ENCODE measurements at places on chromosomes 5 and 9.

- DNase-seq, result no peak
These were observed 103.2 kb downstream of the RGS3 start for GRCh38 chr9:113566712-113567071.

DNA sequence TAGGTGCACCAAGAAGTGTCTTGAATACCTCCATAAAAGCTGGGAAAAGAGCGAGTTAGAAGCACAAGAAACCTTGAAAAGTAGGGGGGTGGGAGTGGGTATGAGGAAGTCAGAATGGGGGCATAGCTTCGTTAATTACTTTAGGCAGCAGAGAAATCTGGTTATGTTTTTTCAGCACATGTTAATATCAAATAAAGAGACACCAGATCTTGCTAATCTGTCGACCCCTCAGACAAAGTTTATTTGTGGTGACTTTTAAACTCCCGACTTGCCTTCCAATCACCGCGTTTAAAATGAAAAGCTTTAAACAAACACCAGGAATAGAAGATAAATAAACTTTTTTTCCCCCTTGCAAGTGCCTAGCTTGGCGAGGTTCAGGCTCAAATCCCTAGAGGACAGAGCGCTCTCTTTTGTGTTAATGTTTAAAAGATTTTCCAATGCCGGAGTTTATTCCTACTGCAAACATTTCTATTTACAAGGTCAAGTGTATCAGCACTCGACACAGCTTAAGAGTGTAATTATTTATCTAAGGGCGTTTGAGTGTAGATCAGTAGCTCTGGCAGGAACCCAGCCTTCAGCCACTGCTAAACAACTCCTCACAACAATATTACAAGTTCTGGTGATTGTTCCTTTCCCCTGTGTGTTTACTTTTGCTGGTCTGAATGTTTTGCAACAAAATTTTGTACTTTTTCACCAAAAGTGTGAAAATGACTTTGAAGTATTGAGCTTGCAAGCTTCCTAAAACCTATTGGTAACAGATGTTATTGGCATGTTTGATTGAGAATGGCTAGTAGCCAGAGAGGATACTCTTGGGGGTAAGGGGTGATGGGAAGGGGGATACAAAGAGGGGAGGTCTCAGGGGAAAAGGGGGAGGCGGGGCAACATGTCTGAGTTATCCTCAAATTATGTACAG lies 3.8 kb downstream of the GAS1 start:
- no peak for DNase-seq

GRCh38 chr5:42799668-42800114 lies 12.0 kb downstream of the SELENOP start:
- DNase-seq, result no peak

GRCh38 chr9:89461265-89461664 lies 36.6 kb downstream of the SEMA4D start:
- DNase-seq, result no peak

- no peak for DNase-seq
These were observed at the start of gene CCDC180 for GRCh38 chr9:97307500-97308163. CCDC180 (plus strand) TSS chr9:97307659; CDS start chr9:97308064, 405 bp downstream.

DNA sequence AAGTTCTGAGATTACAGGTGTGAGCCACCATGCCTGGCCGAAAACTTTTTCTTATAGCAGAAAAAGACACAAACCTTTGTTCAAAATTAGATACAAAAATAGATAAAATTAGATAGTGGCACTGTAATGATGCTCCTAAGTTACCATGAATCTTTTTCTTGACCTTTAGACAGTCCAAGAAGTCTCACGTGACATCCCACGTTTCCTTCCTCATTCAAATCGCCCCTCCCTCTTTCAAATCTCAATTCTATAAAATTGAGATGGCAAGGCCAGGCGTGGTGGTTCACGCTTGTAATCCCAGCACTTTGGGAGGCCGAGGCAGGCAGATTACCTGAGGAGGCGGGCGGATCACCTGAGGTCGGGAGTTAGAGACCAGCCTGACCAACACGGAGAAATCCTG lies 7.7 kb upstream of the ZCCHC10 start:
- no peak for DNase-seq

DNA sequence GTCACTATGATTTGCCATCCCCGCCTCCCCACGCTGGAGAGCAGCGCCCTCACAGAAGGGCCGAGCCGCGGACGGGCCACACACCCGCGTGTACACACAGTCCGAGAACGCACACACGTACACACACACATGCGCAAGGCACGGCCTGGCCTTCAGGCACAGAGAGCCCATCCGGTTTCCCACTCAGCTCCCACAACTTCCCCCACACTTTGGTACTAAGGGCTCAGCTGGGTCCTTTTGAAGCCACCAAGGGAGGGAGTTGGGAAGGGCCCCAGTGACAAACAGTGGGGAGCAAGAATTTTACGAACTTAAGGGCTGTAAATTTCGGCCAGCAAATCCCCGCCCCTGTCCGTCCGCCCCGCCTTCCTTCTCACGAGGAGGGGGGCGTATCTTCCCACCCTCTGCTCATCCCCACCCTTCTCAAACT lies 133.3 kb upstream of the HAND1 start:
- peak; percentile 9 for DNase-seq

DNA sequence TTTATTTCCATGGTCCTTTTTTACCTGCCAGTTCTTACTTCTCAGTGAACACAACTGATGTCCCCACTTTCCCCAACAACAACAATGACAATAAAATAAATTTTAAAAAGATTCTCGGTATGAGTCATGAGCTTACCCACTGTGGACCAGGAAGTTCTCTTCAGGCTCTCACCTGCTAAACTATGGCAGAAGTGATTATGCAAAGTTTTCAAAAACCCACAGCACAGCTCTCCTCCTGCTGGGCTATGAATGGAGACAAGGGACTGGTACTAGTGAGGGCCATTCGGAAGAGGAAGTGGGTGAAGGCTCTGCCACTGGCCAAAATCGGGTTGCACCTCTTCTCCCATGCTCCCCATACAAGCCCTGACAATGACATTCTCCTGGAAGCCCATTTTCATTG lies 429.4 kb downstream of the PIK3R1 start:
- DNase-seq, result no peak

- DNase-seq, result no peak
These were observed 17.6 kb downstream of the TSPAN17 start for GRCh38 chr5:176664886-176665285.

DNA sequence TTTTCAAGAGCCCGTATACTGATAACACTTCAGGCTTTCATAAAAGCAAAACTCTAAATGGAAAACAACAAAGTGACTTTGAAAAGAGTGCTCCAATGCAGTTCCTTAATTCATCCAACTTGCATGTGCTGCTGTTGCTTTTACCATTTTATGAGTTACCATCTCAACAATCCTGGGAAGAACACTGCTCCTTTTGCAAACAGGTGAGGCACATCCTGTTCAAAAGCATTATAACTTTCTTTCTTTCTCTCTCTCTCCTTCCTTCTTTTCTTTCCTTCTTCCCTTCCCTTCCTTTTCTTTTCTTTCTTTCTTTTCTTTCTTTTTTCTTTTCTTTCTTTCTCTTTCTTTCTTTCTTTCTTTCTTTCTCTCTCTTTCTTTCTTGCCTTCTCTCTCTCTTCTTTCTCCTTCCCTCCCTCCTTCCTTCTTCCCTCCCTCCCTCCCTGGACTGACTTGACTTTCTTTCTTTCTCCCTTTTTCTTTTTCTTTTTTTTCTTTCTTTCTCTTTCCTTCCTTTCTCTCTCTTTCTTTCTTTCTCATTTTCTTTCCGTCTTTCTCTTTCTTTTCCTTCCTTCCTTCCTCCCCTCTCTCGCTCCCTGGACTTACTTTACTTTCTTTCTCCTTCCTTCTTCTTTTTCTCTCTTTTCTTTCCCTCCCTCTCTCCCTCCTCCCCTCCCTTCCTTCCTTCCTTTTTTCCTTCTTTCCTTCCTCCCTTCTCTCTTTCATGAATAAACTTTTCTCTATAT lies 11.2 kb upstream of the PARP8 start:
- no peak for DNase-seq

DNA sequence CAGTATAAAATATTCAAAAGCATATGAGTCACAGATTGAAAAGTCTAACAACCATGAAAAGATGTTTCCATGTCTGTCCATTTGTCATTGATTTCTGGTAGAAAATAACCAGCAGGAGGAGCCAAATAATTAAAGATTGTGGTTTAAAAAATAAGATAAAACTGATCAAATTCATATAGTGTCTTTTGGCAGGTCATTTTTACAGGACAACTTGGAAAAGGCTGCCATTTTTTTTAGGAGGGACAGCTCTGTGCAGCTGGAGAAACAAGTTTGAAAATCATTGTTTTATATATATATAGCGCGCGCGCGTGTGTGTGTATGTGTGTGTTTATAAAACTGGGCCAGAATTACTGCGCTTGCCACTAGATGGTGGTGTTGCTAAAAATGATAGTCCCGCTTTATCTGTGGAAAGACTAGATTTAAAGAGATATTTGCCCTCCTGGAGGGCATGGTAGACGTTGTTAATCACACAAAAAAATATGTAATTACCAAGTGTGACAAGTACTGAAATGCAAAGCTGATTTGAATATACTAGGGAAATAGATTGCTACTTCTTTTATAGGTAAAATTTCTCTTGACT lies 1.3 kb upstream of the TRMO start:
- DNase-seq, result peak; percentile 63

- DNase-seq, result no peak
These were observed 60.2 kb downstream of the MLLT3 start for GRCh38 chr9:20562051-20562450.

- peak; percentile 30 for DNase-seq
These were observed 25.7 kb downstream of the ZSWIM6 start for GRCh38 chr5:61357745-61358144.

GRCh38 chr9:132584601-132585560 lies 2.5 kb downstream of the BARHL1 start:
- no peak for DNase-seq

GRCh38 chr9:6199596-6199995 lies 16.0 kb upstream of the IL33 start:
- DNase-seq, result no peak

DNA sequence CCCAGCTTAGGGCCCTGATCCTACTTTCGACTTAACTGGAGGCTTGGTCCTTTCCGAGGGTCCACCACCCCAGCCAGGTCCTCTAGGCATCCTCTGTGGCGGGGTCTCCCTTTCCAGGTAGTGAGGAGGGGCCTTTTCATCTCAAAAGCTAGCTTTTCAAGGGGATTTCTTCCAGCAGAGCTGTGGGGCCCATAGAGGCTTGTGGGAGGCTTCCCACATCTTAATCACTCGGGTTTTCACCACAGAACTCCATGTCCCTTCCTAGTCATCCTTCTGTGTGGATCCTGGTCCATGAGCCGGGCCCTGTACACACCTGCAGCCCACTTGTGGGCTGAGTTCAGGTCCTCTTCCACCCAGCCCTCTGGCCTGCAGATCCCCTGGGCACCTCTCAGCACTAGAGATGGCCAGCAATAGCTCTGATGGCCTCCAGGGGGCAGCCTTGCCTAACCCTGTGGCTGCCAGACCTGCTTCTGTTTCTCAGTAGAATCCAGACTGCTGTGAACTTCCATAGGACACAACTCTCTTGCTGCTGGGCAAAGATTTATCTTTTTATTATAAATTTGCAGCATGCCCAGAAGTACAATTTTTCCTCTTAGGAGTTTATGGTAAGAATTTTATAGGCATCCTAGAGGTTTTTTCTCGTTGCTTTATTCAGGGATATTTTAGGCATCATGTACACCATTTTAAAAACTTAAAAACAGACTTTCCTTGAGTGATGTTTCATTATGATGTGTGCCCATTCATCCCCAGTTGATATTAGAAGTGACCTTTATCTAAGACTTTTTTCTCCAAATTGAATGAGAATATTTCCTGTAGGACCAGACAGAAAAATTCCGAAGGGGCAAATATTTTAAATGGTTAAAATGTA lies 208.9 kb downstream of the TRIO start:
- peak; percentile 71 for DNase-seq

DNA sequence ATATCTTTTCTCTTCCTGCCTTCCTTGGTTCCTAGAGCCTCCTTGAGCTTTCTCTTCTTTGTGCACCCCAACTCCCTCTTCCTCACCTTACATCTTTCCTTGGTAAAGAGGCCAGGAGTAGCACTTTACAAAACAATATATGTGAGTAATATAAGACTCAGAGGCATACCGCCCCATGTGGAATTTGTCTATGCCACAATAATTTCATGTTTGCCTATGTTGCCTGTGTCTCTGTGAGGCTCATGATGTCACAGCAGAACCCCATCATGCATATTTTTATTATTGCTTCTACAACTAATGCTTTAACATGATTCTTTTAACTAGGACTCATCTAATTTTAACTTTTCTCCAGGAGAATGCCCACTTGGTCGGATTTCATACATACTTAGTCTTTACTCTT lies 15.0 kb upstream of the LVRN start:
- no peak for DNase-seq

- no peak for DNase-seq
These were observed 72.0 kb upstream of the PAPPA start for GRCh38 chr9:116081435-116082115.

GRCh38 chr9:37650873-37651768 lies at the start of gene FRMPD1:
FRMPD1 (plus strand) TSS chr9:37650954; CDS start chr9:37692642, 41,688 bp downstream.
- DNase-seq, result peak; percentile 67

- no peak for DNase-seq
These were observed 189.5 kb downstream of the ADAMTS6 start for GRCh38 chr5:65292196-65292595.

DNA sequence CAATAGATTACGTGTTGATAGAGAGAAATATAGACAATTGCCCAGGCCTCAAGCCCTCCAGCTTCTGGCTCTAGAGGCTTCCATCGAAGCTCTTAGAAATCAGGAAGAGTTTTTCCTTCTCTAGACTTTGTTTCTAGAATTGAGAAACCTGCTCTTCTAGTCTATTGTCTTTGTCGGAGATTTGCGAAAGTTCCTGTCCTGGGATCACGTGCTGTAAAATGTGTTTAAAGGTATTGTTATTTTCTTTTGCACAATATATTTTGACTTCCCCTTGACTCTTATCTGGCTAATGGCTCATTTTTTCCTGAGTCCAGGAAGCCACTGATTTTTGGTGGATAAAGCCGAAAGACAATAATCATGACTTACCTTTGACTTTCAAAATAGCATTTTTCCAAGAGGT lies 32.1 kb downstream of the IRX2 start:
- DNase-seq, result no peak

- DNase-seq, result no peak
These were observed 165.4 kb downstream of the EPB41L4A start for GRCh38 chr5:112253478-112254250.

GRCh38 chr9:73137286-73137899 lies 14.3 kb upstream of the ANXA1 start:
- DNase-seq, result no peak

GRCh38 chr5:6043491-6044310 lies 334.6 kb downstream of the MED10 start:
- DNase-seq, result no peak

DNA sequence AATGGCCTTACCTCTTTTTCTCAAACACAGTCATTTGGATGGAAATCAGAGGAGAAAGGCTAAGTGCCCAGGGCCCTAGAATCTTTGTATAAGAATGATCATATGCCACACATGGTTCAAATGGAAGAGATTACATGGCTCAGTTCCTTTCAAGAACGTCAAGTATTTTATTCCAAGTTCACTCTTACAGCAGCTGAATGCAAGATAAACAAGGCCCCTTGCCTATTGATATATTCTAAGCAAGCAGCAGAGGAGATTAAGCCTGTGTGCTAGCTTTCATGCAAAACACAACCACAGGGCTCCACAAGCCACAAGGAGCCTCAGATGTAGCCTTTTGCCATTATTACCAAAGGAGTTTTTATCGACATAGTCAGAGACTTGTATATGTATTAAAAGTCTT lies 55.3 kb upstream of the SLCO6A1 start:
- no peak for DNase-seq

Data from endothelial cell (in vitro differentiated cells).